ENCODE measurements at places on chromosomes 6 and 20.

DNA sequence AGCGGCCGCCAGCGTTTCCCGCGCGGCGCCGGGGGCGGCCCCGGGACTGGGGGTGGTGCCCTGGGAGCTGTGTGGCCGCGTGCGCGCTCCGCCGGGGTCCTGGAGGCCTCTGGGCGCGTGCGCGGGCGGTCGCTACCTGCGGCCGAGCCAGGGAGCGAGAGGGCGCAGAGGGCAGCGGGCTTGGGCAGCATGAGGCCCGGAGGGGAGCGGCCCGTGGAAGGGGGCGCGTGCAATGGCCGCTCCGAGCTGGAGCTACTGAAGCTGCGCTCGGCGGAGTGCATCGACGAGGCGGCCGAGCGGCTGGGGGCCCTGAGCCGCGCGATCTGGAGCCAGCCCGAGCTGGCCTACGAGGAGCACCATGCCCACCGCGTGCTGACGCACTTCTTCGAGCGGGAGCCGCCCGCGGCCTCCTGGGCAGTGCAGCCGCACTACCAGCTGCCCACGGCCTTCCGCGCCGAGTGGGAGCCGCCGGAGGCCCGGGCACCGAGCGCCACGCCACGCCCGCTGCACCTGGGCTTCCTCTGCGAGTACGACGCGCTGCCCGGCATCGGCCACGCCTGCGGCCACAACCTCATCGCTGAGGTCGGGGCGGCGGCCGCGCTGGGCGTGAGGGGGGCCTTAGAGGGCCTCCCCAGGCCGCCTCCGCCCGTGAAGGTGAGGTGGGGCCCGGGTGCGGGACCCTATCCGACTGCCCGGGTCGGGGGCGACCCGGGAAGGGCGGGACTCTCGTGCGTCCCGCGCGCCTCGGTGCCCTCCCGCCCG is at the start of gene PM20D2:
Gene PM20D2, plus strand, starts transcription at position 100 of the 762 bp plus-strand sequence. Its CDS starts 90 bp downstream, at position 190.
- DNase-seq, result peak; percentile 93

DNA sequence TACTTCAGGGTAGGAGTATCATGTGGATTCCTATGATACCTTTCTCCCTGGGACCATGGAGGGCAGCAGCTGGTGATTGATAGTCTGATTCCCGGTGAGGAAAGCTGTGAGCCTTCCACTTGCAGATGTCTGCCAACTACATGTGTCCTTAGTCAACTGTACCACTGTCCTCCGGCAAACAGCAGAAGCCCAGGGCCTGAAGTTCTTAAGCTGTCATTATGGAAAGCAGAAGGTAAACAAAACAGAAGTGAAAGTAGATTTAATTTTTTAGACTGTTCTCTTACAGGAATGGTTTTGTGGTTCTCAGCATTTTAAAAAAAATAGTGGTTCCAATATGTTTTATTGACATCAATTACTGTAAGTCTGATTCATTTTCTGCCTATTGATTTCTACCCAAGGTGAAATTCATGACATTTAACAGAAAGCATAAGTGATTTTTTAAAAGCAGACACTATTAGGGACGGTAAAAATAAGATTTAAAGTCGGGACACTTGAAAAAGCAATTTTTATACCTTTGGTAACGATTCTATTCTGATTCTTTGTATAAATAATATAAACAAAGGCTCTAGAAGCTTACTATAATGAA is 36.6 kb downstream of the PTPN1 start:
- DNase-seq, result no peak

DNA sequence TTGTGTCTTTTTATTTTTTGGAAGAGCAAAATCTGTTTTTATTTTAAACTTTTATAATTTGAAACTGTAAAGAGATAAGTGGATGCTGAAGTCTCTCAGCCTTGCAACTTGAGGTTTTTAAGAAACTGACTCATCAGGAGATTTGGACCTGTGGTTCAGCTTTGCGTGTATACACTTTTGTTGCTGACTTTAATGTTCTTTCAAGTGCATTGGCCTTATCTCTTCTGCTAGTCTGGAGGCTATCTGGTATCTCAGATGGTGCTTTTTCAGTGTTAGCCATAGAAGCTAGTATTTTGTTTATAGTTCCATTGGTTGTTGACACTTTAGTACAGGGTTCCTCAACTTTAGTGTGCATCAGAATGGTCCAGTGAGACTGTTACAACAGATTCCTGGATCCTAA is 504.0 kb upstream of the SPTLC3 start:
- no peak for DNase-seq

DNA sequence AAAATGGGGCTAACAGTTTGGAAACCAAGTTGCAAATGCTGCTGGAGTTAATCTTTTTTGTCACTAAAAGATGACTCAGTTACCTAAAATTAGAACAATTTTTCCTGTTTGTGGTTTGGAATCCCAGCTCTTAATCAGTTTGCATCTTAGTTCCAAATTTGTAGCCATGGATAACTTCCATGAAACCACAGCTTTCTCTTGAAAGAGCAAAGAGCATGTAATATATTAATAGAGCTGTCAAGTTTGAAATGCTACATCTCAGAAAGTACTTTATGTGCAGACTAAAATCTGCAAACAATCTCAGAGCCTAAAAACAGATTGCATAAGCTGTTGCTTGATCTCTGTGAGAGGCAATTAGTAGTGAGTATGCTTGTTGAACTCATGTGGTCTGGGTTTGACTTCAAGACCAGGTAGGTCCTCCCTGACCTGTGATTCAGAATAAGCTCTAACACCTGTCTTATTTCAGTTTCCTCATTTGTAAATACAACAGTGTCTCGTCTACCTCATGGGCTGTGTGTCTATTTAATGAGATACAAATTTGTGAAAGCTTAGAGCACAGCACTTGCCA is 23.5 kb downstream of the DHX35 start:
- DNase-seq, result no peak

- no peak for DNase-seq
These were observed 38.7 kb upstream of the SLC17A4 start for GRCh38 chr6:25715794-25716193.

DNA sequence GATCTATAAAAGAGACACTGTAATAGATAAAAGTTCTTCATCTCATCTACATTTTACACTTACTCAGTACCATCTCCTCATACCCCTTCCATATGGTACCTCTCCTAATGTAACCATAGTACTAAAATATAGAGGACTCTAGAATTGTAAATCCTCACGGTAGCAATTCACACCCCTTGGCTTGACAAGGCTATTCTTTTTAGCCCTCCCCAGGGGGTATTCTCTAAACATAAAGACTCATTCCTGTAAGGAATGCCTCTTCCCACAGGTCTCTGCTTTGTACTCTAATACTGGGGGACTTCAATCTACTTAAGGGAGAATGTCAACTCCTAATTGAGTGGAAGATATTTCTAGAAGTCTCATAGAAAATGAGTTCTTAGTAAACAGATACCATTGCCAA is 85.9 kb downstream of the VIP start:
- no peak for DNase-seq

- no peak for DNase-seq
These were observed 411.2 kb upstream of the SPTLC3 start for GRCh38 chr20:12597551-12597950.

- DNase-seq, result no peak
These were observed 46.2 kb downstream of the SLC22A23 start for GRCh38 chr6:3410385-3411360.

GRCh38 chr6:11043378-11043960 is 636 bp downstream of the ELOVL2 start:
- DNase-seq, result peak; percentile 76

GRCh38 chr6:82521369-82521768 is 157.8 kb downstream of the TPBG start:
- DNase-seq, result no peak

DNA sequence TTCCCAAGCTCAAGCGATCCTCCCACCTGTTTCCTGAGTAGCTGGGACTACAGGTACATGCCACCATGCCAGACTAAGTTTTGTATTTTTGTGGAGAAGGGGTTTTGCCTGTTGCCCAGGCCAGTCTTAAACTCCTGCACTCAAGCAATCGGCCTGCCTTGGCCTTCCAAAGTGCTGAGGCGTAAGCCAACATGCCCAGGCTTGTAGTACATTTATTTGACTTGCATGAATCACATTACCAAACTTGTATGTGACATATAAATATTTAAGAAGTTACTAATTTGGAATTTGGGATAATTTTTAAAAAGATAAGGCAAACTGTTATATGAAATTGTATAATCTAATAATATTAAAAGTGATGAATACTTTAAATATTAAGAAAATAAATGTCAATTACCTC is 157.6 kb downstream of the MCHR2 start:
- DNase-seq, result no peak

- no peak for DNase-seq
These were observed 114.5 kb upstream of the SOX4 start for GRCh38 chr6:21478883-21479539.

DNA sequence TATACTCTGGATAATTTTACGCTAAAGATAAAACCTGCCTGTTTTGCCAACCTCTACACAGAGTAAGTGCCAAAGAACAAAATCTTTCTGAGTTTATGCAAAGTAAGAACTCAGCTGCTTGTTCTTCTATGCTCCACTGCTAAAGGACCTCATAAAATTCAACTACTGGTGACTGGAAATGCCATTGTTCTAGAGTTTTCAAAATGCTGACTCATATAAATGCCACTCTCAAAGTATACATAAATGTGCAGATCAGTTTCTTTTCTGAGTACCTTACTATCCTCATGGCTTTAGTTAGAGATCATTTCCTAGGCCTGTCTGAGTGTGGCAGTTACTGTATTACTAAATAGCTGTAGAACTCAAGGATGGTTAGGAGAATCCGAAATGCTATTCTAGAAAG is 45.6 kb downstream of the LYRM4 start:
- DNase-seq, result no peak

GRCh38 chr6:170545405-170545804 is 7.7 kb downstream of the PSMB1 start:
- no peak for DNase-seq

DNA sequence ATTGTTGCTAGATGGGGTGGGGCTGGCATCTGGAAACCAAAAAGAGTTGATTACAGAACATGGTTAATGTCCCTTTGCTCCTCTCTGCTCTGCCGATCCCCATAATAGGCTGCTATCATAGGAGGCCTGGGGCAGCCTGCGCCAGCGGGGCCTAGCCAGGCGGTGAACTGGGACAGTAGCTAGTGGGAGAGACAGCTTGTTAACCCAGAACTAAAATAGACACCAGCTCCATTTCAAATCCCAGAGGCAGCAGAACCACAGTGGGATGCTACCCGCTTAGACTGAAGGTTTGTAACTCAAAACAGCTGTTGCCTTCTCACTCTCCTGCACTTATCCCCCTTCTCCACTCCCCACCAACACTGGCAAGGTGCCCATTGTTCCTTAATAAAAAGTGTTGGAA is 98.5 kb downstream of the SSR1 start:
- DNase-seq, result no peak

DNA sequence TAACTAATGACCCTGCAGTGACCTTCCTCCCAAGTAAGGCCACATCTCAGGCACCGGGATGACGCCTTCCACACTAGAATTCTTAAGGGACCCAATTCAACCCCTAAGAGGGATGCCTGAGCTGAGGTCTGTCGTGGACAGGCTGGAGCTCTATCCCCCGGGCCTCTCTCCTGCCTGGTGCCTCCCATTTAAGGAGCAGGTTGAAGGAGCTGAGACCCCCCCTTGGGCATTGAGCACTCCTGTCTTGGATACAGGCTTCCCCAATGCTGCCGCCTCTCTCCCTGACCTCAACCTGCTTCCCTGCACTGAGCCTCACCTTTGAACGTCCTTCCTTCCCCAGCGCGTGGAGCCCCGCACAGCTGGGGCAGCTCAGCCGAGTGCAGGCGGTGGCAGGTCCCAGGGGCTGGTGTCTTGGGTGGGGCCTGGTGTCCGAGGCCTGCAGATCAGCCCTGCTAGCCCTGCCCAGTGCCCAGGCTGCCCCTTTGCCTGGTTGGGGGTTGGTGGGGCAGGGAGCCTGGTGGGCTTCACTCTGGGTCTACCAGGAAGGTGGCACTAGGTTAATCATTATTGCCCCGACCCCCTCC is 19.9 kb upstream of the BHLHE23 start:
- peak; percentile 62 for DNase-seq

- no peak for DNase-seq
These were observed 341.8 kb downstream of the CDKAL1 start for GRCh38 chr6:20876036-20876435.

- DNase-seq, result no peak
These were observed 45.8 kb downstream of the HIVEP2 start for GRCh38 chr6:142898927-142899895.

DNA sequence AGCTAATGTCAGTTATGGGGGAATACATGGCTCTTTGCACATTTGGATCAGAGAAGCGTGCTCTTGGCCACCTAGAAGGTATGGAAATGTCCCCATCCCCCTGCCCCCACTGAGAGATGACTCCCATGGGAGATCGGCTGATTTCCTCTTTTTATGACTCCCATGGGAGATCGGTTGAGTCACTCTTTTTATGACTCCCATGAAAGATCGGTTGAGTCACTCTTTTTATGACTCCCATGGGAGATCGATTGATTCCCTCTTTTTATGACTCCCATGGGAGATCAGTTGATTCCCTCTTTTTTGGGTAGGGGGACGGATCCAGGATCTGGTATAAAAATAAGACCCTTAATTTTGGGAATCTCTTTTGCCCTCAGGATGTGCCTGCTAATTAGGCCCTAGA is 10.3 kb upstream of the TAAR9 start:
- no peak for DNase-seq

DNA sequence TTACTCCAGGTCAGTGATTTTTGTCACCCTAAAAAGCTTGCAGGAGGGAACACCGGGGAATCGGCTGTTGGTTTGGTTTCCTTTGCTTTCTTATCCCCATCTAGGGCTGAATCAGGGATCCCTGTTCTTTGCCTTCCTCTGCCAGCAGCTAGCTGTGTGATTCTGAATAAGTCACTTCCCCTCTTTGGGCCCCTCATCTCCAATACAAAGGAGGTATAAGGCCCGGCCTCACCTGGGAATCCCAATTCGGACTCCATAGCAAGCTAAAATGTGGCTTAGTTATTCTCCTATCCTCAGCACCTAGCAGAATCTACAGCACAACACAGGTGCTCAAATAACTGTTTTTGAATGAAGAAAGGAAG is 18.5 kb upstream of the ARMC12 start:
- DNase-seq, result no peak

- DNase-seq, result no peak
These were observed 591.4 kb downstream of the CD109 start for GRCh38 chr6:74287441-74287840.

DNA sequence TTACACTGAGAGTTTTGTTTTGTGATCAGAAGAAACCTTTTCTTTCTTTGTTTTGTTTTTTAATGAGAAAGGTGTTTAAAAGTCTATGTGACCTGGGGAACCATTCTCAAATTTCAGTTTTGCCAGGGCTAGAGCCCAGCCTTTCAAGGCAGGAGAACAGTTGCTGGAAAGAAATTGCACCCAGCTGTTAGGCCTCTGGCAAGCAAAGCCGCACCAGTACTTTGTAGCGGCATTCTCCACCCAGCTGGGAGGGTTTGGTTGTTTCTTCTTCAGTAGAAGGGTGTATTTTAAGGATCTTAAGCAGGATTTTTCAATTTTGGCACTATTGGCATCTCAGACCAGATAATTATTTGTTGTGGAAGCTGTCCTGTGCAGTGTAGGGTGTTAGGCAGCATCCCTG is 16.6 kb upstream of the MAPK13 start:
- no peak for DNase-seq

Data from spleen (tissue), 13 donors.